ENCODE measurements at places on chromosomes 6 and 20. TPM values are rescaled to one million over a fixed set of nuclear protein-coding genes. Genes with fewer than 3 reads are reported as not detected.

GRCh38 chr6:63600136-63600535 lies 27.9 kb downstream of the LOC128125822 start:
- DNase-seq: no peak

DNA sequence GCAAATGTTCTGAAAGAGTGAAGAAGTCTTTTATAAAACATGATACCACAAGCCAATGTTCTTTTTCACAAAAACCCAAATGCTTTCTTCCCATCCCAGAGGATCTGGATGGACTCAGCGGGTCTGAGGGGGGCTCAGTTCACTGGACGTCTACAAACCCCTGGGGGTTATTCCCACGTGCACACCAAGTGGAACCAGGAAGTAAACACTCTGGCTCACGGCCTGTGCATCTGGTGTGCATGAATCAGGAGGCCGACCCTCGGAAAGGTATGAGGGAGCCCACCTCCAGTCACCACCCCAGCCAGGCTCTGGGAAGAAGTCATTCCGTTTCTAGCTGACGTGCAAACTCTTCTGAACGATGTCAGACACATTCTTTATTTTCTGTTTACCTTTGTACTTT lies 252.2 kb downstream of the DLL1 start:
- DNase-seq: peak; percentile 16

GRCh38 chr20:38123021-38123587 lies 42.0 kb downstream of the TGM2 start:
- DNase-seq: peak; percentile 10

- no peak for DNase-seq
These were observed 477.2 kb upstream of the SULF2 start for GRCh38 chr20:48262466-48262865.

The ATXN1 gene
- 64.3 TPM for total RNA-seq

All from spleen (tissue), 13 donors.